Stimulated activated CD4-positive, alpha-beta T cell treated with anti-CD3 and anti-CD28 coated beads, Interleukin-15, amount 100 ng/mL, for 24 hours (primary cell): ENCODE measurements at places on chromosomes 11 and 22.

DNA sequence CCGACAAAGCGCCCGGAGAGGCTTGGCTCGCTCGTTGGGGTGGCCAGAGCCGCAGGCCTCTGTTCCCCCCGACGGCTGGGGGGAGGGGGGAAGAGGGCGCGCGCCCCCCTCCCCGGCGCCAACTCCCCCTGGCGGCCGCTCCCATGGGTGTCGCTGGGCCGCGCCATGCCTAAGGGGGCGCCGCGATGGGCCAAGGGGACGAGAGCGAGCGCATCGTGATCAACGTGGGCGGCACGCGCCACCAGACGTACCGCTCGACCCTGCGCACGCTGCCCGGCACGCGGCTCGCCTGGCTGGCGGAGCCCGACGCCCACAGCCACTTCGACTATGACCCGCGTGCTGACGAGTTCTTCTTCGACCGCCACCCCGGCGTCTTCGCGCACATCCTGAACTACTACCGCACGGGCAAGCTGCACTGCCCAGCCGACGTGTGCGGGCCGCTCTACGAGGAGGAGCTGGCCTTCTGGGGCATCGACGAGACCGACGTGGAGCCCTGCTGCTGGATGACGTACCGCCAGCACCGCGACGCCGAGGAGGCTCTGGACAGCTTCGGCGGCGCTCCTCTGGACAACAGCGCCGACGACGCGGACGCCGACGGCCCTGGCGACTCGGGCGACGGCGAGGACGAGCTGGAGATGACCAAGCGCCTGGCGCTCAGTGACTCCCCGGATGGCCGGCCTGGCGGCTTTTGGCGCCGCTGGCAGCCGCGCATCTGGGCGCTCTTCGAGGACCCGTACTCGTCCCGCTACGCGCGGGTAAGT is 1.4 kb downstream of the KCNC1 start:
- no peak for DNase-seq

DNA sequence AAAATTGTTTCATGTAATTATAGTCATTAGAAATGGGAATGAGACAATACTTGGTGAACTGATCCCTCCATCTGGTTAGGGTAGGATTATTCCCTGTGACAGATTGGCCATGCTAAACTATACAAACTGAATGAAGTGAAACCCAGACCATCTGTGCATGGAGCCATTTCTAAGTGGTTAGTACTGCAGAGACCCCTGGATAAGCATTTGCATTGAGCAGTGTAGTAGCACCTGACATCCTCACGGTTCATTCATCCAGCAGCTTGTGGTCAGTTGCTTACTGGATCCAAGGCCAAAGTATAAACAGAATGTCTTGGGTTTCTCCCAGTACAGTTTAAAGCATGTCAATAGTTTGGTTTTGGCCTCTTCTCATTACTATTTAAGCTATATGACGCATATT is 93.8 kb upstream of the ARHGAP42 start:
- no peak for DNase-seq

GRCh38 chr11:8709002-8709672 is 26.5 kb downstream of the RPL27A start:
- DNase-seq, result no peak

- no peak for DNase-seq
These were observed 860 bp downstream of the PRMT3 start for GRCh38 chr11:20388096-20389055.
